Karpas-422 (cell line): ENCODE measurements at places on chromosomes 4 and X. TPM values are rescaled to one million over a fixed set of nuclear protein-coding genes. Genes with fewer than 3 reads are reported as not detected.

- no peaks in the 10 kb centered on the region for H3K27me3 ChIP-seq
- no peaks in the 10 kb centered on the region for H3K4me1 ChIP-seq
- no peaks in the 10 kb centered on the region for H3K36me3 ChIP-seq
Observed at GRCh38 chr4:149605601-149606378, 209.9 kb downstream of the IQCM start.

- H3K36me3 ChIP-seq, result no peaks in the 10 kb centered on the region
- no peak overlapping the region for H3K27ac ChIP-seq
Observed at GRCh38 chrX:27548624-27549023, 41.5 kb upstream of the DCAF8L2 start.

NR3C2 gene
- total RNA-seq, result 0.18 and 1.6 TPM in 2 replicates

GRCh38 chr4:89538886-89539285 is 231.3 kb upstream of the GPRIN3 start:
- H3K4me1 ChIP-seq, result no peaks in the 10 kb centered on the region
- no peak overlapping the region for H3K27ac ChIP-seq
- no peaks in the 10 kb centered on the region for H3K27me3 ChIP-seq
- no peak for DNase-seq
- no peaks in the 10 kb centered on the region for H3K36me3 ChIP-seq

PRKG2 gene
- total RNA-seq, result not detected in 2 replicates

RBMX gene
- total RNA-seq, result 186 and 263 TPM in 2 replicates

GRCh38 chr4:42293967-42294813 is 103.1 kb upstream of the SHISA3 start:
- no peaks in the 10 kb centered on the region for H3K4me1 ChIP-seq
- H3K36me3 ChIP-seq, result no peaks in the 10 kb centered on the region
- DNase-seq, result no peak
- no peak overlapping the region for H3K4me3 ChIP-seq
- H3K27ac ChIP-seq, result no peak overlapping the region

DNA sequence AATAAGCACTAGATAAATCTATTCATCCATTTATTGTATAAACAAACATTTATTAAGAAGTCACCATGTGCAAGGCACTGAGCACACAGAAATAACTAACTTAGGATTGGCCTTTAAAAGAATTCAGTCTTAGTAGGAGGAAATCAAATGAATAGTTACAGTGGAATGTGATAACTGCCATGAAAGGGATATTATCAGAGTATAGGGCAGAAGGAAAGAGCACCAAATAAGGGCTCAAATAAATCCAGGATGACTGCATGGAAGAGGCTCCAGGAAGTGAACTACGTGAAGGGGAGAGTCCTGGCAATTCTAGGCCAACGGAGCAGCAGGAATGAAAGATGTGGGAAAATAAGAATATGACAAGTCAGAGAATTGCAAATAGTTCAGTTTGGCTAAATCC is 406.0 kb downstream of the INPP4B start:
- no peaks in the 10 kb centered on the region for H3K36me3 ChIP-seq
- H3K27me3 ChIP-seq, result no peaks in the 10 kb centered on the region
- no peak for DNase-seq
- no peak overlapping the region for H3K27ac ChIP-seq
- H3K4me3 ChIP-seq, result no peak overlapping the region

SYN1 gene
- total RNA-seq, result not detected in 2 replicates

DNA sequence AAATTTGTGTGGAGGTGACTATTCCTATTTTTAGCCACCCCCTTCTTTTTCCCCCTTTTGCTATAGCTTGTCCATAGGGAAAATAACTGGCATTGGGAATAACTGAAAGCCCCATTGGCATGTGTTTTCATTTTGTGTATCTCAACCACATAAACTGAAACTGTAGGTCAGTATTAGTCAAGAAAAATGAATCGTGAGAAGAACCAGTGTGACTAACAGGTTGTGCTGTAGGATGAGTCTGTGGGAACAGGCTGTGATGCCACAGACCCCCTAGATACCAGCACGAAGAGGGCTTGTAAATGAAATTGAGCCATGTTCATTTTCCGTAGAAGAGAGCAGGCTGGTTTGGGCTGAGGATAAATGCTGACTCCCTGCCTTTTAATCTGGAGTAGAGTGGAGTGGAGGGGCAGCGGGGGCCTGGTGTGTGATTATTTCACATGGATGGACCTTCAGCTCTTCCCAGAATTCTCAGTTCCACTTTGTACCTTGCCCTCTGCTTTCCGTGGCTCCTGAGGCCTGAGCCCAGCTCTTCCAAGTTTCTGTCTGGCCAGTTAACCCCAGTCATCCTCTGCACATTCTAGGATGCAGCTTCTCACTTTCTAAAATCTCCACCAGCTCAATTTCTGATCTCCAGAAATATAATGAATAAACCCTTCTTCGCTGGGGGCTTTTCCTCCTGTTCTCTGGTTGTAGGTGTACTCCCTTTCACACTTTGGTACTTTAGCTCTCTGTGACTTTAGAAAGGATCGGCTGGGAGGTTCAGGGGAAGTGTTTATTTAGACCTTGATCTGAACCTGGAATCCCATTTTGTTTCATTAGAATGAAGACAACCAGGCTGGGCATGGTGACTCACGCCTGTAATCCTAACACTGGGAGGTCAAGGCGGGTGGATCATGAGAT is 37.3 kb downstream of the DCUN1D4 start:
- H3K36me3 ChIP-seq, result peaks cover 54% of the 10 kb centered on the region
- H3K4me1 ChIP-seq, result no peaks in the 10 kb centered on the region
- H3K27ac ChIP-seq, result no peak overlapping the region
- H3K4me3 ChIP-seq, result no peak overlapping the region
- no peak for DNase-seq
- H3K27me3 ChIP-seq, result no peaks in the 10 kb centered on the region

- H3K27ac ChIP-seq, result no peak overlapping the region
- H3K4me3 ChIP-seq, result no peak overlapping the region
- no peaks in the 10 kb centered on the region for H3K4me1 ChIP-seq
Observed at GRCh38 chr4:168664242-168664891, 167.5 kb downstream of the PALLD start.

DNA sequence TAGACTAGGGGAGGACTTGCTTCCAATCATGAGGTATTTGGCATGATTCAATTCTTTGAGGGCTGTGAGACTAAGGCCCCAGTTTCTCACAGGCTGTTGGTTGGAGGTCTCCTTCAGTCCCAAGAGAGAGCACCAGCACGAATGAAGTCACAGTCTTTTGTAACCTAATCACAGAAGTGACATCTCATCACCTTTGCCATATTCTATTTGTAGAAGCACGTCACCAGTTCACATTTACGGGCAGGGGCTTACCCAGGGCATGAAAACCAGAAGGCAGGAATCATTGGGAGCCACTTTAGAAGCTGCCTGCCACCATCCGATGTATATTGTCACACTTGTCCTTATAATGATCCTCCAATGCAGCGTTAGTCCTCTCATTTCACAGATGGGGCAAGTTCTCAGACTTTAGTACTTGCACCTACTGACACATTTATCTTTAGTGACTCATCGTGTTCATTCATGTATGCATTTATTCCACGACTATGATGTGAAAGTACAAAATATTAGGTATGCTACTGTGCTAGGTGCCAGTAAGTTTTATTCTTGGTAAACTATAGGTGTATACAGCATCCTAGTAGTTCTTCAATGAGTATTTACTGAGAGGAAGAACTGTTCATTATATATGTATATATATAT is 163.8 kb upstream of the PGRMC2 start:
- no peak overlapping the region for H3K27ac ChIP-seq
- no peak overlapping the region for H3K4me3 ChIP-seq
- H3K27me3 ChIP-seq, result no peaks in the 10 kb centered on the region
- peak; percentile 72 for DNase-seq
- peaks cover 2% of the 10 kb centered on the region; the same call in 1 of the 2 replicates for H3K36me3 ChIP-seq
- H3K4me1 ChIP-seq, result peaks cover 65% of the 10 kb centered on the region

DNA sequence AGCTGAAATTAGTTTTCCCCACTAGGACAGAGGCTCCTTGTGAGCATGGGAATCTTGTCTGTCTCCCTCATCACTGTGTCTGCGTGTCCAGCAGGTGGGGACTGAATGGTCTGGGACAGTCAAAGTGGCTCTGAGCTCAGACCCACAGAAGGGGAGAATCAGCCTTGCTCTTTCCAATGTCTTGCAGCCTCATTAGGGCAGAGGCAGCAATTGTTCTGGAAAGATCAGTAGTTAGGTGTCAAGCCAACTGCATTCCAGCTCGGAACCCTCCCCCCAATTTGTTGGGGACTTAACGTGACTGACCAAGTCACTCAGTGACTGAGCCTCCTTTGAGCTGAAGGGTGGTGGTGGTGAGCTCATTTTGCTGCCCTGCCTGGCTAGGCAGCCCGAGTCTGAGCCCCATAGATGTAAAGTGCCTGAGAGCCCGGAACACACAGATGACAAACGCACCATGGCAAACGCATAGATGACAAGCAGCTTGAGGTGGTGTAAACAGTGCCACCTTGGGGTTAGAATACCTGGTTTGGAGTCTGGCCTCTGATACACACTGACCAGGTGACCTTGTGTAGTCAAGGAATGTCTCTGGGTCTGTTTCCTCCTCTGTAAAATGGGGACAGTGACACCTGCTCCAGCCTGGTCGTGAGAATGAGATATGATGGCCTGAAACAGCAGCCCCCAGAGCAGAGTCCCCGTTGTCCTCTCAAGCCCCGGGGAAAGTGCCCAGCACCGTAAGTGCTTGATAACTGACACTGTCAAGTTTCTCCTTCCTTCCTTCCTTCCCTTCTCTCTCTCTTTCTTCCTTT is 2.7 kb upstream of the SORCS2 start:
- H3K27ac ChIP-seq, result no peak overlapping the region
- H3K36me3 ChIP-seq, result no peaks in the 10 kb centered on the region
- H3K27me3 ChIP-seq, result no peaks in the 10 kb centered on the region
- H3K4me3 ChIP-seq, result no peak overlapping the region

- no peak for DNase-seq
- H3K27me3 ChIP-seq, result no peaks in the 10 kb centered on the region
- no peaks in the 10 kb centered on the region for H3K36me3 ChIP-seq
- no peaks in the 10 kb centered on the region for H3K4me1 ChIP-seq
Observed at GRCh38 chr4:155946486-155946885, 7.2 kb downstream of the CTSO start.

DNA sequence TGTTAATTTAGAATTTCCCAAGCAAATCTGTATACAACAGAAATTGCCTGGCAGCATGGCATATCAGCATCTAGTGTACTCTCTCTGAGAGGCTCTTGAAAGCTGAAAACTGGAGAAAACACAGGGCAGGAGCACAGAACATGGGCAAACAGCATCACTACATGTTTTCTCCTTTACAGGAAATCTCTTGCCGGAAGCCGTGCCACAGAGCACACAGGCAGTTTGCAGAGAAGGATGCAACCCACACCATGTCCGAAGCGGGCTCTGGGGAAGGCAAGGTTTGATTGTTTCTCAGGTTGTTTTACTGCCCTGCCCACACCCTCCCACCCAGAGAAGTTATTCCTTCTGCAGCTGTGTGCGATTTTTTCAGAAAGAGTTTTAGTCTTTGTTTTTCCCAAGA is 41.1 kb upstream of the FAM9C start:
- DNase-seq, result no peak
- no peak overlapping the region for H3K4me3 ChIP-seq

PAGE5 gene
- total RNA-seq, result not detected in 2 replicates

- H3K27me3 ChIP-seq, result no peaks in the 10 kb centered on the region
- peaks cover 26% of the 10 kb centered on the region for H3K4me1 ChIP-seq
- peak; percentile 53 for DNase-seq
- H3K4me3 ChIP-seq, result peak overlapping the region; percentile 91
- no peaks in the 10 kb centered on the region for H3K36me3 ChIP-seq
Observed at GRCh38 chr4:169621731-169622492, 1.5 kb downstream of the CLCN3 start.

DNA sequence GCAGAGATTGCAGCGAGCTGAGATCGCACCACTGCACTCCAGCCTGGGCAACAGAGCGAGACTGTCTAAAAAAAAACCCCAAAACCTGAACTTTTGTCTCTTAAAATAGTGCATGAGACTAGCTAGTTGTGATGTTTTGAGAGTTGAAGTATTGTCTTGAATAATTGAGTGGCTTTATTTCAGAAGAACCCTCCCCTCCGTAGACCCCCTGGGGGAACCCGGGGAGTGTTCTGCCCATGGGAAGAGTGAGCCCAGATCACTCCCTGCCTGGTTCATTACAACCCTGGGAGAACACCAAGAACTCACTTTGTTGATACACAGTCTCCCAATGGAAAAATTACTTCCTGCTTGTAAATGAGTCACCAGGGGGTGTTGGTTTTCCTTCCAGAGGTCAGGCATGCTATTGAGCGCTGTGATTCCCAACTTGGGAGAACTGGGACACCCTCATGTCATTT is 65.3 kb upstream of the SHISA3 start:
- H3K36me3 ChIP-seq, result no peaks in the 10 kb centered on the region
- H3K4me1 ChIP-seq, result peaks cover 5% of the 10 kb centered on the region
- H3K27ac ChIP-seq, result no peak overlapping the region
- H3K4me3 ChIP-seq, result no peak overlapping the region
- peak; percentile 44 for DNase-seq
- no peaks in the 10 kb centered on the region for H3K27me3 ChIP-seq

- H3K36me3 ChIP-seq, result no peaks in the 10 kb centered on the region
- H3K4me1 ChIP-seq, result peaks cover 13% of the 10 kb centered on the region
- H3K27ac ChIP-seq, result no peak overlapping the region
- no peak overlapping the region for H3K4me3 ChIP-seq
- no peak for DNase-seq
- H3K27me3 ChIP-seq, result no peaks in the 10 kb centered on the region
Observed at GRCh38 chrX:113982766-113983165, 601.1 kb upstream of the HTR2C start.

GRCh38 chr4:132809298-132810032 is 339.6 kb upstream of the PCDH10 start:
- DNase-seq, result peak; percentile 43
- H3K4me3 ChIP-seq, result no peak overlapping the region
- no peak overlapping the region for H3K27ac ChIP-seq
- no peaks in the 10 kb centered on the region for H3K36me3 ChIP-seq

BEX5 gene
- total RNA-seq, result 8.4 and 10.2 TPM in 2 replicates

MAGEC3 gene
- not detected in 2 replicates for total RNA-seq

DNA sequence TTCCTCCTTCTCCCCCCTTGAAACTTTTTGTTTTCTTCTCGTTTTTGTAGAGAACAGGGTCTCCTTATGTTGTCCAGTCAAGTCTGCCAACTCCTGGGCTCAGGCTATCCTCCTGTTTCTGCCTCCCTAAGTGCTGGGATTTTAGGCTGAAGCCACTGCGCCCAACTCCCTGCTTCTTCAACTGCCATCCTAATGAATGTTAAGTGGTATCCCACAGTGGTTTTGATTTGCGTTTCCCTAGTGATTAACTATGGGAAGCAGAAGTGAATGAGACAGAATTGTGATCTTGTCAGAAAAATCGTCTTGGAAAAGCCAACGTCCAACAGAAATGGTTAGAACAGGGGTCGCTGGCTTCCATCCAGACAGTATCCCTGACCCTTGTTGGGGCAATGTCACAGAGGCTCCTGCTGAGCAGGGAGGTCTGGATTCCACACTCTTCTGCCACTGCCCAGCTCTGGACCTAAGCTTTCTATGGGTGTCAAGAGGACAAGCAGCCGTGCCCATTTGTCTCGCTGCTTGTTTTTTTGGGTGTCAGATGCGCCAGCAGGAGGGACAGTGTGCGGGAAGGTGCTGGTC is 869 bp upstream of the ADD1 start:
- H3K27me3 ChIP-seq, result no peaks in the 10 kb centered on the region
- H3K27ac ChIP-seq, result no peak overlapping the region
- H3K4me1 ChIP-seq, result peaks cover 34% of the 10 kb centered on the region
- H3K36me3 ChIP-seq, result no peaks in the 10 kb centered on the region; the same call in 1 of the 2 replicates
- H3K4me3 ChIP-seq, result peak overlapping the region; percentile 80
